Stimulated activated CD4-positive, alpha-beta T cell treated with anti-CD3 and anti-CD28 coated beads, TNF-alpha, amount 100 ng/mL, for 1 hour (primary cell): ENCODE measurements at places on chromosomes 16 and 17.

GRCh38 chr16:23960081-23960885 is 124.5 kb downstream of the PRKCB start:
- no peak for DNase-seq

DNA sequence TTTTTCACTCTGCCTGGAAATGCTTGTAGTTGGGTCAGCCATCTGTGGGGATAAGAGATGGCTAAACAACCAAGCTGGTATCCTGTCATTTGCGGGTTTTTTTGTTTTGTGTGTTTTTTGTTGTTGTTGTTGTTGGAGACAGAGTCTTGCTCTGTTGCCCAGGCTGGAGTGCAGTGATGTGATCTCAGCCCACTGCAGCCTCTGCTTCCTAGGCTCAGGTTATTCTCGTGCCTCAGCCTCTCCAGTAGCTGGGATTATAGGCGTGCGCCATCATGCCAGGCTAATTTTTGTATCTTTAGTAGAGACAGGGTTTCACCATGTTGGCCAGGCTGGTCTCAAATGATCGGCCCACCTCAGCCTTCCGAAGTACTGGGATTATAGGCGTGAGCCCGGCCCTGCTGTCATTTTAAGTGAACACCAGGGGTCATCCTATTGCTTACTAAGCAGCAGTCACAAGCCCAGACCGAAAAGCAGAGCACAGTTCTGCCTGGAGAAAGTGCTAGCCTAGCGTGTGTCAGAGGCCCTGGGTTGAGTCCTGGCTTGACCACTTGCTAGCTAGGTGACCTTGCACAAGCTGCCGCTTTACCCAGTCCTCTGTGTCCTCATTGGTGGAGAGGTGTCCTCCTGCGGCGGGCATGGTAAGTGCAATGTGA is 4.6 kb downstream of the SMCR8 start:
- no peak for DNase-seq

DNA sequence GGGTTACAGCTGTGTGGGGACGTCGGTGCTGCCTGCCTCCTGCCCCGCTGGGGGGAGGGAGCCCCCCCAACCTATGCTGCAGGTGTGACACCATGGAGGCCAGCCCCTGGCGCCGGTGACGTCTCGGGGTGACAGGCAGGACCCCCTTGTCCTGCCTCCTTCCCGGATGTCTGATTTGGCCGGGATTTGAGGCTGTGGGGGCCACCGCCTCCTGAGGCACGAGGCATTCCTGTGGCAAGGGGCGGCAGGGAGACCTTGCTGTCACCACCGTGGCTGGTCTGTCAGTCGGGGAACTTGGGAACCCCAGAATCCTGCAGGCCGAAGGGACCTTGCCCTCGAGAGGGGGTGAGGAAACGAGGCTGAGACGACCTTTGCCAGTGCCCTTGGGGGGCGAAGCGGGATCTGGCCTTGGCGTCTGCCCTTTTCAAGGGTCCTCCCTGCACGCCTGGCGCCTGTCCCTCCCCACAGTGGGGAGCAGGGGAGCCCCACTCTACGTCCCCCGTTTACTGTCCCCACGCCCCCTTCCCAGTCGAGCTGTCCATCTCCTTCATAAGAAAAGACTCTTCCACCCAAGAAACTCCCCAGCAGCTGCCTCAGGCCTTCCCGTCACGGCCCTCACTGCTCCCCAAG is 74.4 kb downstream of the METRNL start:
- DNase-seq, result no peak

DNA sequence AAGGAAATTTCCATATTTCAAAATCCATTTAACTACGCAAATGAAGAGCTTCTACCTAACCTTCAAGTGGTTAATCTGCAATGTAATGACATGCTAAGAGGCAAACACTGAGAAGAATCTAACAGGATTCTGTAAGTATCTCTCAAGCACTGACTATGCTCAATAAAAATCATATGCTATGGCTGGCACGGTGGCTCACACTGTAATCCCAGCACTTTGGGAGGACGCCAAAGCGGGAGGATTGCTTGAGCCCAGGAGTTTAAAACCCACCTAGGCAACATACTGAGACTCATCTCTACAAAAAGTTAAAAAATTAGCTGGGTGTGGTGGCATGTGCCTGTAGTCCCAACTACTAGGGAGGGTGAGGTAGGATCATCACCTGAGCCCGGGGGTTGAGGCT is 32.7 kb downstream of the GNA13 start:
- DNase-seq, result no peak

- no peak for DNase-seq
These were observed 126.1 kb upstream of the PLCG2 start for GRCh38 chr16:81652798-81653505.

- no peak for DNase-seq
These were observed 38.5 kb upstream of the ETV4 start for GRCh38 chr17:43584666-43585102.

DNA sequence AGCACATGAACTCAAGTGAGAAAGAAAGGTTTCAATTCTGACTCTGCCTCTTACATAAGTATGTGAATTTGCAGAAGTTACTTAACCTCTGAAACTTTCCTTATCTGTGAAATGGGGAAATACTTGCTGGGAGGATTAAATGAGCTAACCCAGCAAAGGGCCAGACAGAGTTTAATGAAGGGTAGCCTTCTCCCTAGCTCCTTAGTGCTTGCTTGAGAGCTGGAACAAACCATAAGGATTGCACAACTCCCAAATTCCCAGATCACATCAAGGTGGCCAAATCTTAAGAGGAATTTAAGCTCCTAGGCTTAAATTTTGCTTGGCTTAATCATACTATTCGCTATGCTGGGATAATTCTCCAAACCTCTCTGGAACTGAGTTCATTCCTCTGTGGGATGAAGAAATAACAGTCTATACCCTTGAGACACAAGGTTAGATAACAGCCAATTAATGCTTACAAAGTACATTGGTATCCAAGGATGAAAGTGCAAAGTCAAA is 11.8 kb upstream of the WSB1 start:
- no peak for DNase-seq

DNA sequence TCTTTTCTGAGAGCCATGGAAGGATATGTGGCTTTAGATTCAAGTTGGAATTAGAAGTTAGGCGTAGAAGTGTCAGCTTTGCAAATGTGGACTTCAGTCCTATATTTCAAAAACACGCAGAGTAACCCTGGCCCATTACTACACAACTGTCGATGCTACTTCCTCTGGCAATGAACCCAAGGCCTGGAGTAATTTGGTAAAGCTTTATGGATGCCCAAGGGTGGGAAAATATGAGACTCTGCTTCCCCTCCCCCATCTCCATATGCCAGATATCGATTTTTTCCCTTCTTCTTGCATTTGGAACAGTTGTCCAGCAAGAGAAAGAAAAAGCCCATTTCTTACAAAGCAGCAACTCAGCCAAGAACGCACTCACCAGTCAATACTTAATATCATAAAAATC is 2.9 kb upstream of the MAP1LC3B start:
- no peak for DNase-seq

DNA sequence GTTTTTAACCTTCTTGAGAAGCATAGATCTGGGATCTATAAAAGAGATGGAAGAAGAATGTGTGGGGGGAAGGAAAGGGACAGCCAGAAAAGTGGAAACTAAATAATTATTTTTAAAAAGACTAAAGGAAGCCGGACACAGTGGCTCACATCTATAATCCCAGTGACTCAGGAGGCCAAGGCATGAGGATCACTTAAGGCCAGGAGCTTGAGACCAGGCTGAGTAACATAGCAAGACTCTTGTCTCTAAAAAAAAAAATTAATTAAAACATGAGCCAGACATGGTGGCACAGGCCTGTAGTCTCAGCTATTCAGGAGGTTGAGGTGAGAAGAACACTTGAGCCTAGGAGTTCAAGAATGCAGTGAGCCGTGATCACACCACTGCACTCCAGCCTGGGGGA is 335.1 kb downstream of the GRIN2A start:
- DNase-seq, result no peak

GRCh38 chr16:54936979-54937670 is 6.5 kb downstream of the IRX5 start:
- no peak for DNase-seq

DNA sequence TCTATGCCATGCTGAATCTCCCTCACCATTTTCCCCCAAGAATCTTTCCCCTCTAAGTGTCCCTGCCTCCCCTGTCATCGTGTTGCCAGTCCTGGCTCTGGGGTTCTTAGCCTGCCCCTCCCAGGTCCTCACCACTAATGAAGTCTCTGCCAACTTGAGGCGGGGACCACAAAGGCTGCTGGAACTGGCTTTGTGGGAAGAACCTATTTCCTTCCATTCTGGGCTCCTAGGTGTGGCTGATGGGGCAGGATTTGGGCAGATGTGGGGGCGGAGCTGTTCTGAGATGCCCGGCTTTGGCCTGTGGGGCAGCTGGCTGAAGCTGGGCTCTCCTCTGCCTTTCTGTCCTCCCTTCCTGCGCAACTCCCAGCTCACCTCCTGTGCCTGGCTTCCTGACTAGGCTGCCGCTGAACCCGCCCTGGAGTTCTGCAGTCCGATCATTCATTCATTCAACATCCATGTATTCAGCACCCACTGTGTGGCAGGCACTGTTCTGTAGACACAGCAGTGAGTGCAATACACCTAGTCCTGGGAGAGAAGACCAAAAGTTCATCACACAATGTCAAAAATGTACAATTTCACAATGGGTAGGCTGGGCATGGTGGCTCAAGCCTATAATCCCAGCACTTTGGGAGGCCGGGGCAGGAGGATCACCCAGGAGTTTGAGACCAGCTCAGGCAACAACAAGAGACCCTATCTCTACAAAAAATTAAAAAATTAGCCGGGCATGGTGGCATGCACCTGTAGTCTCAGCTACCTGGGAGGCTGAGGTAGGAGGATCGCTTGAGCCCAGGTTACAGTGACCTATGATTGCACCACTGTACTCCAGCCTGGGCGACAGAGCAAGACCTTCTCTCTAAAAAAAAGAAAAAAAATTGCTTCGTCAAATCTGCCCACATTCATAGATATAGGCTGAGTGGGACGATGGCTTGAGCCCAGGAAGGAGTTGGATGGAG is 1.9 kb upstream of the SNN start:
- no peak for DNase-seq

DNA sequence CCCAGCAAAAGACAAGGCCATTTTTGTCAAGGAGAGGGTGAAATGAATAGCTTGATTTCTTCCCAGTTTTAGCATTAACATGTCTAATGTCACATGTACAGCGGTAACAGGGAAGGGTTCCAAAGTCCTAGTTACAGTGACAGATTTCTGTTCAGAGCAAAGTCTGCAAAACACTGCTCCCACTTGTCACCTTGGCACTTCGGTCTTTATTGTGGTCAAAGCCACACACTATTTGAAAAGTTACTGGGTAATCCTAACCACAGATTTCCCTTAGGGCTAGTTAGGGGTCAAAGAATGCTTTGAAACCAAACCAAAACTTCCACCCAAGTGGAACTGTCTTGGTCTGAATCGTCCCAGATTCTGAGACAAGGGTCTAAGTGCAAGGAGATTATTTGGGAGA is 455.6 kb downstream of the HS3ST3B1 start:
- DNase-seq, result no peak

DNA sequence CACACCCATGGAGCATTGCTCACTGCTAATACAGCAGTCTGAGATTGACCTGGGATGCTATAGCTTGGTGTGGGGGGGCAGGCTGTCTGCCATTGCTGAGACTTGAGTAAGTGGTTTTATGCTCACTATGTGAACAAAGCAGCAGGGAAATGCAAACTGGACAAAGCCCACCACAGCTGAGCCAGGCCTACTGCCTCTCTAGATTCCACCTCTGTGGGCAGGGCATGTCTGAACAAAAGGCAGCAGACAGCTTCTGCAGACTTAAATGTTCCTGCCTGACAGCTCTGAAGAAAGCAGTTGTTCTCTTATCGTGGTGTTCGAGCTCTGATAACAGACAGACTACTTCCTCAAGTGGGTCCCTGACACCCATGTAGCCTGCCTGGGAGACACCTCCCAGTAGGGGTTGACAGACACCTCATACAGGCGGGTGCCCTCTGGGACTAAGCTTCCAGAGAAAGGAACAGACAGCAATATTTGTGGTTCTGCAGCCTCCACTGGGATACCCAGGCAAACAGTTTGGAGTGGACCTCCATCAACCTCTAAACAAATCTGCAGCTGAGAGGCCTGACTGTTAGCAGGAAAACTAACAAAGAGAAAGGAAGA is 2204.8 kb downstream of the TP53TG3F start:
- no peak for DNase-seq

DNA sequence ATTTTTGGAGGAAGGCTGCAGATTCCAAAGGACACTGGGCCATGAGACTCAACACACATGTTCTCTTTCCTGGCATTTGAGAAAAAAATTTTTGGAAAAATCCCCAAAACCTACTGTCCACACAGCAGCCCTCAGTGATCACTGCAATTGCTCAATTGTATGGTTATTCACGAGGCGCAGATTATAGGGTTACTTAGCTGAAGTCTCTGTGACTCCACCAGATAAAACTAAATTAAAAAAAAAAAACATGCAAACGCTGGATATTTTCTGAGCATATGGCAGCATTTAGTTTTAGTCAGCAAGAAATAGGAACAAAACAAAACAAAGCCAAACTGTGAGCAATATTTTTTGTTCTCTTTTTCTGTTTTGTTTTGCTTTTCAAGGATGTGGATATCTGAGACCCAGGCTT is 83.8 kb upstream of the FAM20A start:
- DNase-seq, result no peak

- no peak for DNase-seq
These were observed 30.9 kb upstream of the CLEC18B start for GRCh38 chr16:74451951-74452758.

DNA sequence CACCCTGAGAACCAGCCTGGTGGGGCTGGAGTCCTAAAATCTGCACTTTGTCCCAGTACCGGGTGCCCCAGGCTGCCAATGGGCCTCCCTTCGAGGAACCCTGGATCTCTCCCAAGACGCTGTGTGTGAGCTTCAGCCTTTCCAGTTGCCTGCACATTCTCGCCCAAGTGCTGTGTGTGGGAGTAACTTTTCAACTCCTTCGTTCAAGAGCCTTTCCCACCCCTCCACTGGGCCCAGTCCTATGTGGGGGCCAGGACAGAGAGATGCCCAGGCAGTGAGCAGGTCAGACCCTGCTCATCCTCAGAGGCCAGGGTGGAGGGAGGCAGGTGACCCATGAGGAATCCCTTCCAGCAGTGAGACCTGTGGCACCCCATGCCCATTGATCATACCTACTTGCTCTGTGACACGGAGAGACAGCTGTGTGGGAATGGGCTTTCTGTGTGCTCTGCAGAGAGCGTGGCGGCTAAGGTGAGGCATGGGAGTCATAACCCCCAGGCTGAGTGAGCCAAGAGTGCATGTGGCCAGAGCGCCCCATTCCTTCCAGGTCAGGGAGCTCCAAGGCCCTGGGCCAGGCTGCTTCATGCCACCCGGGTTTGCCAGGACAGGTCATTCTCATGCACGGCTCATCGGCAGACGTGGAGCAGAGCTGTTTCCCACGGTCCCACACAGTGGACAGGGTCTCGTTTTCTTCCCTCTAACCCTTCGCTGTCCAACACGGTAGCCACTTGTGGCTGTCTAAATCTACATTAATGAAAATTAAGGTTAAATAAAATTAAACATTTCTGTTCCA is 154.4 kb downstream of the CLEC16A start:
- DNase-seq, result no peak

- no peak for DNase-seq
These were observed 6.6 kb upstream of the CNGB1 start for GRCh38 chr16:57977418-57978069.

DNA sequence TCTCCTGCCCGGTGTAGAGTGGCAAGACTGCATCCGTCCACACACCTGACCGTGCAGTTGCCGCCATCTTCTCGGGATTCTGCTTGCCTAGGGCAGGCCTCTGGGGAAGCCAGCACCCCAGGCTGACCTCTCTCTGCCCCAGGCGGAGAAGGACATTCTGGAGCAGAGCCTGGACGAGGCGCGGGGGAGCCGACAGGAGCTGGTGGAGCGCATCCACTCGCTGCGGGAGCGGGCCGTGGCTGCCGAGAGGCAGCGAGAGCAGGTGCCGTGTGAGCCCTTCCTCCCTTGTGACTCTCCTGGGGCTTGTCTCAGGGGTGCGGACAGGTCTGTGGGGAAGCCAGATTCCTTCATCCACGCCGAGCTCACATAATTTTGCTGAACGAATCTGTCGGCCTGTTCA is 19.8 kb downstream of the CARD14 start:
- no peak for DNase-seq
